ENCODE measurements at places on chromosomes 12 and 14.

GRCh38 chr14:100750762-100751699 lies 24.3 kb downstream of the DLK1 start:
- no peak for DNase-seq

DNA sequence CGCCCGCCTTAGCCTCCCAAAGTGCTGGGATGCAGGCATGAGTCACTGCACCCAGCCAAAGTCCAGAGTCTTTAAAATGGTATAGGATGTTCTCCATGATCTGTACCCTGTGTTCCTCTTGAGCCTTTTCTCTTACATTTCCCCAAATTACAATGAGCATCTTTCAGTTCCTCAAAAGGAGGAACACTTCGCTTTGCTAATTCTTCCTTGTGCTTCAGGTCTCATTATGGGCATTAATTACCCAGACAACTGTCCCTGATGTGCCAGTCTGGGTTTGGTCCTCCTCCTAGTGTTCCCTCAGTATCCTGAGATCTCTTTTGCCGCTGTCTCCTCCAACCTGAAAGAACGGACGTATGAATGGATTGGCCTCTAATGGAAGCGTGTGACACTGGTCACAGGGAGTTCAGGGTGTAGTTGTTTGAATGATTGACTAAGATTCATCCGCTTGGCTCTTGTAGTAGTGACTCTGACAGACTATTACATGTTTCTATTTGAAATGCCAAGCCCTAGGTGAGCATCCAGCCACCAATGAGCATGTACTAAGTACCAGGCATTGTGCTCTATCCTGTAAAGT lies 8.2 kb downstream of the PRKCH start:
- peak; percentile 70 for DNase-seq

DNA sequence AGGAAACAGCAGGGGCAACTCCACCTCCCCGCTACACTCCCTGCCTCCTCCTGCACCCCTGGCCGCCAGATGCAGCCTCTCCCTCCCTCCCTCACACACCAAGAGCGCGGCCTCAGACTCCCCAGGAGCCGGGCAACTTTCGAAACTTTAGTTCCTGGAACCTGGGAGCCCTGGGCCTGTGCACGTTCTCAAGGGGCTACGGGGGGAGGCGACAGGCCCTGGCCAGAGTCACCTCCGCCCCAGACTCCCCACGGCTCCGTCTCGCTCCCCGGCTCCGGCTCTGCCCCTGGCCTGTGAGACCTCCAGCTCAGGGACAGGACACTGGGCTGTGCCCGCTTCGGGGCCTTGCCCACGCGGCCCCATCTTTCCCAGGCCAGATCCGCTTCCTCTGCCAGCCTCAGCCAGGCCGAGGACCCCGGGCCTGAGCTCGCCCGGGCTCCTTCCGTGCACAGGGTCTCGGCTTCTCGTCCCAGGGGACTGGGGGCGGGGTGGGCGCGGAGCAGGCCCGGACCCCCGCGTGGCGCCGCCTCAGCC lies 5.5 kb downstream of the AMN start:
- no peak for DNase-seq

- DNase-seq = peak; percentile 58
Measured at GRCh38 chr12:65695113-65695865, 129.0 kb upstream of the HMGA2 start.

DNA sequence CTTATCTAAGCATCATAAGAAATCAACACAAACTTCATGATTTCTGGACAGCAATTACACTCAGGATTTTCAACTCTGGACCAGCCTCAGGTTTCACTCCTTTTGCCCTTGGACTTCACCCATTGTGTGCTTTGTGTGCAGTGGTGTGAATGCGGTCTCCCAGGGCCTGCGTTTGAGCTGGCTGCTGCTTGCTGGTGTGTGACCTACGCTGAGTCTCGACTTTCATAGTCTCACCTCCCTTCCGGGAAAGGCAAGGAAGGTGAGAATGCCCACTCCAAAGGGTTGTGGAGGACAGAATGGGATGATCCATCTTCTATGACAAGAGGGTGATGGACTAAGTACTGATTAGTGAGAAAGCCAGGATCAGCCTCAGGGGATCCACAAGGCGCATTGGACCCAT lies 228.8 kb downstream of the C12orf75 start:
- DNase-seq = no peak

DNA sequence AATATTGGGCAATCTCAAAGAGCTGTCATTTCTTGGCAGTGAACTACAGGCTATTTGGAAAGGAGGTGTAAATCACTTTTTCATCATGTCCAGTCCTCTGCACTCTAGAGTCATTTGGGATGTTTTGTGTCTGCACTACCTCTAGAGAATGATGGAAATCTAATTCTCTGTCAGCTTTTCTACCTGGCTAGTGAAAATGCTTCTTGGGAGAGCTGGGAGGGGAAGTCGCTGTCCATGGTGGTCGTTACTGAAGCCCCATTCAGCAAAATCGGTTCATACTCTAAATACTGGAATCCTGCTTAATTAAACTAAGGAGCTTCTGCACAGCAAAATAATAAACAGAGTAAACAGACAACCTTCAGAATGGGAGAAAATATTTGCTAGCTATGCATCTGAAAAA lies 251.8 kb downstream of the APAF1 start:
- DNase-seq = no peak

DNA sequence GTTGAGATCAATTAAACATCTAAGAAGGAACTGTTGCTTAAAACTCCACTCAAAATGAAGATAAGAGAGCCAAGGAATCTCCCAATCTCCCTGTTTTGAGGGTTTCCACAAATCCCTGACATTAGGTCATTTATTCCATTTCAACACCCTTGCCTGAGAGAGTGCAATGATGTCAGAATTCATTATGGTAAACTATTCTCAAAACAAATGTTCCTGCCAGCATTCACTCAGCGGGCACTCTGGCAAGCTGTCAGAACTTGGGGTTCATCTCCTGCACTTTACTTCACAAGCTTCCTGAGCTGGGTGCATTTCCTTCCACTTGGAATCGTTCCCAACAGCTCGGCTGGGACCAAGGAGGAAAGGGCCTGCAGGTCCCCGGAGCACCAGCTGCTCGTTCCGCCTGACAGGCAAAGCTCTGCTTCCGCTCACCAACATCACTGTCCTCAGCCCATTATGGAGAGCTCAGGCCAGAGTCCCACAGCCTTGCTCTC lies 117.8 kb downstream of the TTC7B start:
- peak; percentile 27 for DNase-seq

- no peak for DNase-seq
Measured at GRCh38 chr12:99984271-99985128, at the start of gene ANKS1B. Gene ANKS1B (minus strand): TSS chr12:99984936. CDS start chr12:99984237, 699 bp downstream.

- DNase-seq = peak; percentile 66
Measured at GRCh38 chr12:62625228-62625627, 158.6 kb downstream of the MON2 start.

- no peak for DNase-seq
Measured at GRCh38 chr12:59186451-59186850, 266.1 kb upstream of the LRIG3 start.

DNA sequence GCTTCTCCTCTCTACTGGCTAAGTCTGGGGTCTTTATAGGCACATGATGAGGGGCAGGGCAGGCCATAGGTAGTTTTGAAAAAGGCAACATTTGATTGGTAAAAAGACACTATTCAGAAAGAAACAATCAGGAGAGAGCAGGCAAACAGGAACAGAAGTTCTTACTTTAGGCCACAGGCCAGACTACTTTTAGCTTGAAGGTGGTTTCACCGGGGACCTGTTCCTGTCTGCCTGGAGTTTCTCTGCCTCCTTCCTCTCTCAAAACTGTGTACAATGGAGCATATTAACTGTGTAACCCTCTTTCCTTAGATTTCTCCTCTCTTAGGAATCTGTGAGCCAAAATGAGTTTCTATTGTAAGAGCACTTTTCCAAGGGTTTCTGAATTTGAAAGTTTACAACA lies 167.9 kb upstream of the AVPR1A start:
- DNase-seq = no peak

DNA sequence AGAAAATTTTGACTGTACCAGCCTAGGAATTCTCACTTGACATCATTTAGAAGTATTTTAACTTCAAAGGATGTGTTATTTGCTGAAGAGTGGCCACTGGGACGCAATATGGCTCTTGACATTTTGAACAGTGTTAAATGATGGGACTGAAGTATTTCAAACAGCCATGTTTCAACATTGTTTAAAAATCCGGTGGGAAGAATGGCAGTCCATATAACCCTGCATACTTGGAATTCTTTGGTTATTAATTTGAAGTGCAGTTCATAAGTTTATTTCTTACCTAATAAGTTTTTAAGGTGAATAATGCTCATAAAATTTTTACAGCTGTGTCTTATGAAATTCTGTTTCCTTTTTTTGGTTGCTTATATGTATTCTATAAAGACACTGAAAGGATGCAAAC lies 8.3 kb downstream of the TMTC2 start:
- DNase-seq = no peak

DNA sequence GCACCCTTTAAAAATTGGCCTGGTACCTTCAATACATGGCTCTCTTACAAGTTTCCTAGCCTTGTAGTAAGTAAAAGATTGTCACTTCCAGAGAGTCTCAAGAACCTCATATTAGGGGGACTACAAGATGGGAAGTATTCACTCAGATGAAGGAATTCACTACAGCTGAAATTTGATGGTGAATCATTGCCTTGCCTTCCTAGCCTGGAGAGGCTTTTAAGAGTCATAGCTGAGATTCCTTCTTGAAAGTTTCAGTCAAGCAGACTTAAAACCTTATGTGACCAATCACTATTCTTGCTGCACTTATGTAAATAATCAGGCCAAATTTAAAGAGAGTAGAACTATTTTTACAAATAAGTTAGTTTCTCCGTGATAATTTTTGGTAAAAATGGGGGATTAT lies 451.6 kb downstream of the TRHDE start:
- no peak for DNase-seq

GRCh38 chr12:90977224-90977623 lies 22.2 kb upstream of the CCER1 start:
- DNase-seq = no peak

DNA sequence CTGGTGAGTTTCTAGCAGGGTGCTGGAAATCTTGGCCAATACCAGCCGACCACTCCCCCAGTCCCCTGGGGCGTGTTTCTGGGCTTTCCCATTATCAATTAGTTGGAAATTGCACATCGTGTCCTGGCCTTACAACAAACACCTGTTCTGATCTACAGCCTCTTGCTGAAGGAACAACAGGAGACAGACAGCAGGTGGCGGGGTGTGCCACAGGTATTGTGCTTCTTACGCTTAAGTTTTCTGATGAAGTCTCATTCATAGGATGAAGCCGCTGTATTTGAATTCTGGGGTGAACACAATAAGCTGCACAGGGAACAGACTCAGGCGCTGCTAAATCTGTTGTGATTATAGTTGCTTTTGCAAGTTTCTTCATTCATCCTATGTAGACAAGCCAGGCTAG lies 703 bp downstream of the HIGD1C start:
- no peak for DNase-seq

- DNase-seq = no peak
Measured at GRCh38 chr12:131619736-131620506, 91.0 kb upstream of the SFSWAP start.

DNA sequence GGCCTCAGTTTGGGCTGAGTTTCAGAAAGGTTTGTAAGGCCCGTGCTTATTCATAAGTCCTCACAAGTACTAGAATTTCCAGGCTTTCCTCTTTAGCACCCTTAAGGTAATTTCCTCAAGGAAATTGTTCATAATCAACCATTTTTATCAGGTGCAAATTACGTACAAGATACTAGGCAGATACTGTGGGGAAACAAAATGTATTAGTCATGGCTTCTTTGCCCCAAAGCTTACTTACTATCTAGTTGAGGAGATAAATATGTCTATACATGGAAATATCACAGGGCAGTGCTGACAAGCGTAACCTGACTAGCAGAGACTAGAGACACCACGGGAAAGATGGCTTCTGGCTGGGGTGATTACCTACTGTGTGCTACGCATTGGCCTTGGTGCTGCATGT lies 22.5 kb downstream of the MAX start:
- DNase-seq = peak; percentile 27

DNA sequence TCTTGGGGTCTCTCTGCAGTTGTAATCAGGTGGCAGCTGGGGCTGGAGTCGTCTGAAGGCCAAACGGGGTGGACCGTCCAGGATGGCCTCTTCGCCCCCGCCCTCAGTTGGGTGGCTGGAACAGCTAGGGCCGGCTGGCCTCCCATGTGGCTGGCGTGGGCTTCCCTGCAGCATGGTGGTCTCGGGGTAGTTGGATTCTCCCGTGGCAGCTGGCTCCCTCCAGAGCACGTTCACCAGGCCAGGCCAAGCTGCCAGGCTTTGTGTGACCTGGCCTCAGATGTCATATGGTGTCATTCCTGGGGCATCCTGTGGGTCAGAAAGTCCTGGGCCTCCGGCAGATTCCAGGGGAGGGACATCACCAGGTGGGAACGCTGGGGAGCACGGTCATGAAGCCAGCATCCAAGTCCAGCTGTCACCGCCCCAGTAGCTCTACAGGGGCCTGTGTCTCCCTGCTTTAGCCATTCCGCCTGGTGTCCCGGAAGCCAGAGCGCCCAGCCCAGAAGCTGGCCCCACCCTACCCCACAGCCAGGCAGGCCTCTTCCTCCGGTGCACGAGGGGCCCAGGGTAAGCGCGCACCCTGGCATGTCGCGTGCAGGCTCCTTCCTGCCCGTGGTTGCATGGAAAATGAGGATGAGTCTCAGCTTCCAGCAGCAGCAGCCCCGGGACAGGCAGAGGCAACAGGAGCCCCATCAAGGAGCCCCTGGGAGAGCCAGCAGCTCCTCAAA lies 1.3 kb upstream of the NUDT14 start:
- no peak for DNase-seq

DNA sequence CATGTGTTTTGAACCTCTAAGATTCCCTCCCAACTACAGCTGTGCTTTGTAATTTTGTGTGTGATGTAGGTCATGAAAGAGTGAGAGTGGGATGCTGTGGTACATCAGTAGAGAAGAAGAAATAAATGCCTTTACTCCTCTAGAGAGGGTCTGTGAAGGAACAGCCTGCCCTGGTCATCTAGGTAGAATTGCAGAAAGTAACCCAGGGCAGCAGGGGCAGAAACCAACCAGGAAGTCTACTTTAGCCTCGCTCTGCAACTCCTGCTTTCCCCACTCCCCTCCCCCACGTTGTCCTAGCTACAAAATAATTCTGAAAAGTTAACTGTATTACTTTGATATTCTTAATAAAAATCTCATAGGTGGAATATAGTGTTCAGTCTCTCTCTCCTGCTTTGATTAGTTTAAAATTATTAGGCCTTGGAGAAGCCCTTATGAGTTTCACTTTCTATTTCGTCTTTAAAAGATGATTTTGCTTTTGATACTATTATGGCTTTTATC lies 7.5 kb downstream of the TBK1 start:
- peak; percentile 38 for DNase-seq

DNA sequence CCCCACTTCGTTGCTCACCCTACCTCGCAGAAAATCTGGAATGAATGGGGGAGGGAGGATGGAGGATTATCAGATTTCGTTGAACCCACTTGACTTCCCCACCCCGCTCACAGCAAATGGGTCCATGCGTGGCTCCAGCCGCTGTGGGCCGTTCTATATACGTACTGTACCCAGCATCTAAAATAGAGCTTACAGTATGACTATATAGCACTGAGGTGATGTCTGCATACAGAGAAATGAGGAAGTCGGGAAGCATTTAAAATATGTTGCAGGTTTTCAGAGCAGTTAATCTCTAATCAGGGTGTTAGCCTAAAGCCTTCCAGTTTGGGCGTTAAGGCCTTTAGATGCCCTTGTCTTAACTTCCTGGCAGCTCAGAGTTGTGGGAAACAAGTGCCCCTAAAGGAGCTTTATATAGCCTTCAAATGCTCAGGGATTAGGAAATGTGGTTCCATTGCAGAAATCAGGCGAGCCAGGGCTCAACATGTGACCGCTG lies 1.4 kb downstream of the BICDL1 start:
- DNase-seq = no peak

- no peak for DNase-seq
Measured at GRCh38 chr14:104335611-104336010, 197.2 kb downstream of the KIF26A start.

GRCh38 chr14:75726321-75726720 lies 65.3 kb downstream of the TTLL5 start:
- DNase-seq = no peak

All from inflammatory macrophage treated with lipopolysaccharide for 4 hours (primary cell).